ENCODE measurements at places on chromosomes 12 and 14.

DNA sequence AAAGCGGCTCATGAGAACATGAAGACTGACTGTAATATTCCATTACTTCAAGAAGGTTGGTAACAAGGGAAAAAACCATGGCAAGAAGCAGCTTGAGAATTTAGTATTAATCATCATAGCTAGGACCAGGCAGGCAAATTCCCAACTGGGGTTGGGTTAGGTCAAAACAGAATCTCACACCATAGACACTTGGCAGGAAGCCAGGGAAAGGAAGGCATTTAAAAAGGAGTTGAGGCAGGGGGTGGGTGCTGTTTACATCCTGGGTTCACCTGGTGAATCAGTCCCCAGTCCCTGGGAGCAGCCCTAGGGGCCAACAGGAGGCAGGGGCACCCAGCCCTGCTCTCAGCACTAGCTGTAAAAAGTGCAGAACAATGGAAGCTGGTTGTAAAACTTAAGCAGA is 108.6 kb downstream of the EGLN3 start:
- DNase-seq = no peak

GRCh38 chr12:85627584-85627983 is 208.6 kb downstream of the RASSF9 start:
- DNase-seq = no peak

DNA sequence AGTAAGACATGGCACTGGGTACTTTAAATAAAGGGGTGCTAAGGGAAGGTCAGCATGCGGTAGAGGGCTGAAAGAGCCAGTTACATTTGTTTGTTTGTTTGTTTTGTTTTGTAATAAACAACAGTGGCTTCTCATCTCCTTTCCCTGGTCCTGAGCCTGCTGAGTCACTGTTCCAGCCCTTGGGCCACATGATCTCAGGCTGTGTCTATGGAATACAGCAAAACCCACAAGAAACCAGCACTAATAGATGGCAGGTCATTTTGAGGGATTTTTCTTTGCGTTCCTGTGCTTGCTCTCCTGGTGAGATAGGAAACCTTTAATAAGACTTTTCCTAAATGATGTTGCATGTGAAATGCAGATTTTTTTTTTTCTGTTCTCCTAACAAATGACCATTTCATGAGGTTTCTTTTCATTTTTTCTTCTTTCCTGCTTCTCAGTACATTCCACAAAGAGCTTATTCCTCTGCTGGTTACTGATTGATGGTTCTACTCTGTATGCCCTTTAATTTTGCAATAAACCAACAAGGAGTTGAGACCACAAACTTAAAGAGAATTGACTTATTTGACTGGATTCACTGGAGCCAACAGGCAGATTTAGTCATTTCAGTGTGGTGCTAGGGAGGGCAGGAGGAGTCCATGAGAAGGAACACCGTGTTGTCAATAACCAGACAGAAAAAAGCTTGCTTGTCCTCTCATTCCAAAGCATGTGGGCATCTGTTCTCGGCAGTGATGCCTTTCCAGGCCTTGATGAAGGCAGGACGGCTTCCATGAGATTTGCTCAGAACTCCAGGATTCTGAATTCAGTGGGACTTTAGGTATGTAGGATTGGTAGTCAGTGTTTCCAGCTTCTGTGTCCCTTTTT is 459.2 kb downstream of the RAD51B start:
- DNase-seq = no peak

DNA sequence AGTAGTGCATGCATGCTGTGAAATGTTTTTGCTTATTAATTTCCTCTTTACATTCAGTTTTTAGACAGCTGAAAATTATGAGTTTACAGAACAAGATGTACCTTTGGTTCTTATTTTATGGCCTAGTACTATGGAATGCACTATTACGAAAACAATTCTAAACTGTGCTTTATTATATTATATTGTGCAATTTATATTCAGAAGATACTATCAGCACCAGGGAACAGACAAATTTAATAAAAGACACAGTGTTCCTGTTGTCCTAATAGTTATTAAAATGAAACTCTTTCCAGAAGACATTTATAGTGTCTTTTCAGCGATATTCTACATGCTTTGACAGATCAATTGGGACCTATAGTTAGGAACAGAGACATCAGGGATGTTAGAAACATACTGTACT is 427.3 kb downstream of the BTG1 start:
- DNase-seq = no peak

DNA sequence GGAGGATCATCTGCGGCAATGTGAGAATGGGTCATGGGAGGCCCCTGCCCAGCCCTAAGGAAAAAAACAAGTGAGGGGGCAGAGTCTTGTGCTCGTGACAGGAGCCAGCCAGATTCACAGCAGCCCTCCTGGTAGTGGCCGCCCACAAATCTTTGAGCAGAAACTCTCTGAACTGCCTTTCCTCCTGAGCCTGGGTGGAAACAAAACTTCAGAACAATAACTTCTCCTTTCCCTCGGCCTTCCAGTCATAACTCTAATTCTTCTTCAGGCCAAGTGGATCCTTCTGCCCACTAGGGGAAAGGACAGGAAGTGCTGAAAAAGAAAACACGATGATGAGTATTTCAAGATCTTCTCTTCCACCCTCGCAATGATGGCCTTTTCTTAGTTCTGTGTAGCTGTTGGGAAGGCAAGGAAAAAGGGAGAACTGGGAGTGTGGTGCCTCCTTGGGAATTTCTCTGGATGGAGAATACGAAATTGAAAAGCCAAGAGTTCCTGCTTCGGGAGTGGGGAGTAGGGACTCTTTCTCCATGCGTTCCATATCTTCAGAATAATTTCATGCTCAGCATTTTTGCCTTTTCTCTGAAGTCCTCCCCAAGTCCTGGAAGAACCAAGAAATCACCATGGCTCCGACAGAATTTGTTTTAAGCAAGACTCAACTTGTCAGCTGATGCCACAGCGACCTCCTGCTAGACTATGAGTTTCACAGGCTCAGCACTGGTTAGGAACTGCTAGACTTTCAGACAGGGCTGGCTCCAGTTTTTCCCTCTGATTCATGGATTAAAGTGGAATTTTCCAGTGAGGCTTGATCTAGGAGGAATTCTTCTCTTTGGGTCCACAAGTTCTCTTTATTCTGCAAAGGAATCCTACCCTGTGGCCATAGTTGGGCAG is 188.9 kb downstream of the CAND1 start:
- no peak for DNase-seq

DNA sequence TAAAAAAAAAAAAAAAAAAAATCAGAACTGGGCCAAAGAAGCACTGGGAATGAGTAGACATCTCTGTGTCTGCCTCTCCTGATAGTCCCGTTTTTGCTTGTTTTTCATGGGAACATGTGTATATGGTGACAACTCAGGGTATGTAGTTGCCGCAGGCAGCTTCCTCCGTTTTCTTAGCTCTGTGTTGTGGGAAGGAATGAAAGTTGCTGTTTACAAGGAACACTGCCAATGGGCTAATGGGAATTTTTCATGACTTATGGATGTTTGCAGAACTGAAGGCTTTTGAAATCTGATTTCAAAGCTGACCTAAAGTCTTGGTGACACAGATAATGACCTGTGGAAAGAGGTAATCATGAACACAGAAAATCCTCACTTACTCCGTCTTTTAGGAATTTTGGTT is 146.4 kb upstream of the BTG1 start:
- no peak for DNase-seq

DNA sequence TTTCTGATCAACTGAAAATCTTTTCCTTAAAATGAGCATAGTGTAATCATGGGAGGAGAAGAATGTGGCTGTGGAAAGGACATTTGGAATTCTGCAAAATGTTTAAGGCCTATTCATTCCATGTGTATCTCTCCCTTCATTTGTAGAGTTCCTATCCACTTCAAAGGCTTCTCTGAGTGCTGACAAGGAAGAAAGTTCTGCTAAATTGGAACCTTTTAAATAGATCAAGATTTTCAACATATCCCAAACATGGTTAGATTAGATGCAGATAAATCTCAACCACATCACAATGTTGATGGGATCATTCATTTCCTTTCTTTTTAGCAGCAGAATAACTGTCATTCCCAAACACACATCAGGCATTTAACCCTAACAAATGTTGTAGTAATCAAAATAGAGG is 28.4 kb upstream of the SIX1 start:
- no peak for DNase-seq

All from activated T-cell treated with anti-CD3 and anti-CD28 coated beads, Interleukin-2, amount 50 U/mL, for 72 hours (primary cell).